ENCODE measurements at places on chromosomes 13 and 19.

DNA sequence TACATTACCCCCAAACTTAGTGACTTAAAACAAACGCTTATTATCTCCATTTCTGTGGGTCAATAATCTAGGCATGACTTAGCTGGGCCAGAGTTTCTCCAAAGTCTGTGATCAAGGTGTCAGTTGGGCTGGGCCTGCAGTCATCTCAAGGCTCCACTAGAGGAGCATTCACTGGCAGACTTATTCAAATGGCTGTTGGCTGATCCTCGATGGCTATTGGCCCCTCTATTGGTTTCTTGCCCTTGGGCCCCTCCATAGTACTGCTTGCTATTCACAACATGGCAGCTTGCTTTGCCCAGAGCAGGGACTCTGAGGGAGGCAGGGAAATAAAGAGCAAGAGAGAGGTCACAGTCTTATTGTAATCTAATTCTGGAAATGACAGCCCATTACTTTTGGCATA is 57.6 kb downstream of the RCBTB2 start:
- no peak for DNase-seq

- no peak for DNase-seq
Measured at GRCh38 chr13:38566519-38566918, 120.4 kb upstream of the FREM2 start.

- DNase-seq, result no peak
Measured at GRCh38 chr13:23859455-23859854, 29.7 kb downstream of the MIPEP start.

- DNase-seq, result peak; percentile 100
Measured at GRCh38 chr19:41225238-41226052, 6.4 kb downstream of the AXL start.

GRCh38 chr19:47663435-47663910 is 49.7 kb upstream of the EHD2 start:
- DNase-seq, result peak; percentile 95
